ENCODE measurements at places on chromosomes 3 and 15.

DNA sequence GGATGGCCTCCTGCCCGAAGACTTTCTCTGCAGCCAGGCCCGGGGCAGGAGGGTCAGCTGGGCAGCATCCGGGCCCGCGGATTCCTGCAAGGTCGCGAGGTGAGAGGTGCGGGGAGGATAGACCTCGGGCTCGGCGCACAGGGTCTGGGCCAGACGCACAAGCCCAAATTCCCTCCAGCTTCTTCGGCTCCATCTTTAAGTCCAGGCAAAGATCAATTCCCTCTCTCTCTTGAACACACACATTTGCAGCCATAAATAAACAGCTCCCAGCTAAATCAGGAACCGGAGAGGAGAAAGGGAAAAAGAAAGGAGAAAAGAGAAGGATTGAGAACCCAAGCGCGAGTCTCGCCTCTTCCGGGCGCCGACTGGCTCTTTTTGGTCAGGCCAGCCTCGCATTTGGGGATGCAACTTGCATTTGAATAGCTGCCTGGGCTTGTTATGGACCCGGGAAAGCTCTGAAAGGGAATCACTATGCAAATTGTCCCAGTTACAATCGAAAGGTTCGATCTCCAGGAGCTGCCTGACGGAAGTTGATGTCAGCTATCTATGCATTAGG lies 14.5 kb upstream of the ONECUT1 start:
- peak; percentile 71 for DNase-seq

GRCh38 chr3:149352556-149352955 lies 19.1 kb upstream of the TM4SF18 start:
- DNase-seq, result peak; percentile 94

DNA sequence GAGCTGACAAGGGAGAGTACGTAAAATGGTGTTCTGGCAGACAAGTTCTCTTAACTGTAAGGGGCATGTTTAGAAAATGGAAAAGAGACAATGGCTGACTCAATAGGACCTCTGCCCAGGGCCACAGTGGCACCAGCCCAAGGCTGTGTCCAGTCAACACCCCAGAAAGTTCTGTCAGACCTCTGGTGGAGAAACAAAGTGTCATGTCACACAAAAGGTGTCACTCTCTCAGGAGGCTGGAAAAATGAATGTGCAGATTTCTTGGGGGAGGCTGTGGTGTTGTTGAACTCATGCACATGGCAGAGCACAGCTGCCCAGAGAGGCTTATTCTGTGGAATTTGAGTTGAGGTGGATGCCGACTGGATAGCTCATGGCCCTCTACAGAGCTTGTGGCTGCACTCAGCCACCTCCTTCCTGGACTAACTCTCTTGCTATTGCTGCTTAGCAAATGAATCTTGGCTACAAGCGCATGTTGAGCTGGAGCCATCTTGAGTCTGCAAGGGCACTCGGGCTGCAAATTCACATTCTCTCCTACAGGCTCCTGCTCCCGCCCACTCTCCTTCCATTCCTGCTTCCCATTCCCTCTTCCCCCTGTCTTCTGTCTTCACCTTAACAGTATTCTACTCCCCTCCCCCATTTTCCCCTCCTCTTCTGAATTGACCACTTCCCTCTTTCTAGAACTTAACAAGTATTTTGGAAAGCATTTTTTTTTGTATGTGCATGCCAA lies 55.8 kb upstream of the SLC7A14 start:
- no peak for DNase-seq

GRCh38 chr15:75776065-75776423 lies 63.4 kb upstream of the CSPG4 start:
- no peak for DNase-seq

- no peak for DNase-seq
Observed at GRCh38 chr15:55248895-55249294, 40.7 kb downstream of the RAB27A start.

GRCh38 chr3:133460809-133461208 lies 61.0 kb downstream of the BFSP2 start:
- DNase-seq, result no peak

DNA sequence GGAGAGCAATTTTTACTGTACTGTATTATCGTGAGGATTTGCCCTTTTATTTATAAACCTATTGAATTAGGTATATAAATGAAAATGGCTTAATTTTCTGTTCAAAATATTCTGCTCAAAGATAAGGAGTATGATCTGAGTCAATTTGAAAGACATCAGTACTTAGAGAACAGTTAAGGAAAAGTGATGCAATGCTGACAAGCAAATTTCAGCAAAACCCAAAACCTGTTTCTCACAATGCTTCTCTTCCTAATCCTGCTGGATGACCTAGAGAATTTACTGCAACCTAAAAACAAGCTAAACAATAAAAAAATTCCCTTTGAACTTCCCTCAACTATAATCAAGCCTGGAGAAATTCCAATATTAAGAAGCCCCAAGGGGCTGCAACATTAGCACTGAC lies 82.7 kb downstream of the RFX7 start:
- DNase-seq, result no peak

- no peak for DNase-seq
Observed at GRCh38 chr3:20488151-20488550, 302.1 kb upstream of the SGO1 start.

- no peak for DNase-seq
Observed at GRCh38 chr15:36301947-36302346, 277.5 kb upstream of the CDIN1 start.

- DNase-seq, result no peak
Observed at GRCh38 chr3:60250810-60251209, 1000.4 kb downstream of the FHIT start.

GRCh38 chr3:186077466-186077865 lies 31.4 kb downstream of the ETV5 start:
- no peak for DNase-seq

DNA sequence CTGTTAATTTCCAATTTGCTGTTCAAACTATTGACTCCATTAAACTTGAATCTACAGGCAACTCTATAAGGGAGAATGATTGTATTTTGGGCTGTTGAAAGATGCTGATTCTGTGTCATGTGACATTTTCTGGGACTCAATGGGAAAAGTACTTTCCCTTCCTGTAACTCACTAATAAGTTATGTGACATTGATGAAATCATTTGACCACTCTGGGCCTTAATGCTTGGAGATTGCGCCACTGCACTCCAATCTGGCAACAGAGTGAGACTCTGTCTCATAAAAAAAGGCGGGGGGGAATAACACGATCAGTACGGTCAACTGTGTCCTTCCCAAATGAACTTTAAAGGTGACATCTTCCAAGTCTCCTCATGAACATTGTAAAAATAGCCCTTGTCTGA lies 215.2 kb upstream of the SGO1 start:
- DNase-seq, result no peak

DNA sequence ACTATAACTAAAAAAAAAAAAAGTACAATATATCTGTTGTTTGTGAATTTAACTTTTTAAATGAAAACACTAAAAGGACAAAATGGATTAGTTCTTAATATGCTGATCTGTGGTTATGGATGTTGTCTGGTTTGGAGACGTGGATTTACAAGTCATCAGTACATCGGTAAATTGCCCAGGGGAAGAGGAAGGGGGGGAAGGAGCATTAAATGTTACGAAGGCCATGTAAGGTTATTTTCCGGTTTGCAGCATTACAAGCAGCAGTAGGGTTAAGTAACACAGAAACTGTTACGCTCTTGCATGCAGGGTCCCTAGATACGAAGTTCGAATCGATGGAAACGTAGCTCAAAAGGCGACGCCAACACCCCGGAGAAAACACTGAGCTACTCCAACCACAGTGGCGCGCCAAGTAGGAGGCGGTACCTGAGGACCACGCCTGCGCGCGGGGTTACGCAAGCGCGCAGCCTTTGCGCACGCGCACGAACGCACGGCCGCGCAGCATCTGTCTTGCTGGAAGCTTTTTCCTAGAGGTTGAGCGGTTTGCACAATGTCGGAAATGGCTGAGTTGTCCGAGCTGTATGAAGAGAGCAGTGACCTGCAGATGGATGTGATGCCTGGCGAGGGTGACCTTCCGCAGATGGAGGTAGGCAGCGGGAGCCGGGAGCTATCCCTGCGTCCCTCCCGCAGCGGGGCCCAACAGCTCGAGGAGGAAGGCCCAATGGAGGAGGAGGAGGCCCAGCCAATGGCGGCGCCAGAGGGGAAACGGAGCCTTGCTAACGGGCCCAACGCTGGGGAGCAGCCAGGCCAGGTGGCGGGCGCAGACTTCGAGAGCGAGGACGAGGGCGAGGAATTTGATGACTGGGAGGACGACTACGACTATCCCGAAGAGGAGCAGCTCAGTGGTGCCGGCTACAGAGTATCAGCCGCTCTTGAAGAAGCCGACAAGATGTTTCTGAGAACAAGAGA lies at the start of gene EID1:
Gene EID1 (plus strand): TSS at position 505 of the 966 bp plus-strand sequence. CDS start 43 bp downstream, at position 548.
- peak; percentile 90 for DNase-seq

- no peak for DNase-seq
Observed at GRCh38 chr15:47333734-47334133, 383.6 kb upstream of the SEMA6D start.

- DNase-seq, result no peak
Observed at GRCh38 chr3:76694063-76694462, 345.8 kb upstream of the ROBO2 start.

GRCh38 chr3:5977331-5977730 lies 789.8 kb downstream of the EDEM1 start:
- DNase-seq, result no peak

DNA sequence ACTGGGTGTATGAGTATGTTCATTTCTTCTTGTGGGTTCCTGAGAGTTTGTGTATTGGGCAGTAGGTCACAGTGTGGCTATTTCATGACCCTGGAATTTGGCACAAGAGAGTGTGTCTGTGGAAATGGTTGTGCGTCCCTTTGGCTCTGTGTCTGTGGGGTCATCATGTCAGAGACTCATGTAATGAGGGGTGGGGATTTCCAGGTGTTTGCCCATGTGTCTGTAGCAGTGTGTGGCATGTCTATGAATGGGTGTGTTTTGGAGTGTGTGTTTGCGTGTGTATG lies 1.3 kb upstream of the GATA2 start:
- no peak for DNase-seq

GRCh38 chr3:103672346-103672745 lies 1237.5 kb downstream of the ZPLD1 start:
- DNase-seq, result no peak

DNA sequence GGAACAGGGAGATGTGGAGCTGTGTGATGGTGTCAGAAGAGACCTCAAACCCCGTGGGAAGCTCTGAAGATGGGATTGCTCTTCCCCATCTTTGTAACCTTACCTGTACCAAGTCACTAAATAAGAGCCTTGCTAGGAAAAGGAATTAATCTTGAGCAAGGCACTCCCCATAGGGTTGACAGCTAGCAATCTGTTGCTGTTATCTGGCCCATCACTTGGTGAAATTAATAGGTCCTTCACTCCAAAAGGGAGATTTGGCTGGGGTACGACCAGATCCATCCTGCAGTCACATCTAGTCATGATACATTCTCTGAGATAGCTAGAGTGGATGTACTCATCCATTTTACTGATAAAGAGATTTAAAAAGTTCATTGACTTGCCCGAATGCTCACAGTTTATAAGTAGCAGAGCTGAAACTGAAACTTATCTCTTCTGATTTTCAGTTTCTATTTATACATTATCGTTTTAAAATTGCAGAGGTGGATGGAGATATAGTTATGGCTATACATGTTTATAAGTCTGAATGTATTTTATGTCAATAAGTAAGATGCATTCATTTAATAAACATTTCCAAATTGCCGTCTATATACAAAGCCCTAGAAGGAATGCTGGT lies 299.1 kb upstream of the MCTP2 start:
- DNase-seq, result no peak

GRCh38 chr3:156834962-156835535 lies 8.9 kb downstream of the LEKR1 start:
- no peak for DNase-seq

Measured in NCI-H146 (cell line).